Astrocyte (in vitro differentiated cells and primary cell): ENCODE measurements at places on chromosomes 2 and 18. TPM values are rescaled to one million over a fixed set of nuclear protein-coding genes. Genes with fewer than 3 reads are reported as not detected.

- H3K4me3 ChIP-seq = peak overlapping the region; percentile 91
- H3K36me3 ChIP-seq = no peaks in the 10 kb centered on the region
- no peak for DNase-seq
- H3K4me1 ChIP-seq = peaks cover 7% of the 10 kb centered on the region
- no peaks in the 10 kb centered on the region for H3K27me3 ChIP-seq
- H3K27ac ChIP-seq = no peak overlapping the region
Measured at GRCh38 chr2:73386894-73387636, 1.4 kb downstream of the ALMS1 start.

DNA sequence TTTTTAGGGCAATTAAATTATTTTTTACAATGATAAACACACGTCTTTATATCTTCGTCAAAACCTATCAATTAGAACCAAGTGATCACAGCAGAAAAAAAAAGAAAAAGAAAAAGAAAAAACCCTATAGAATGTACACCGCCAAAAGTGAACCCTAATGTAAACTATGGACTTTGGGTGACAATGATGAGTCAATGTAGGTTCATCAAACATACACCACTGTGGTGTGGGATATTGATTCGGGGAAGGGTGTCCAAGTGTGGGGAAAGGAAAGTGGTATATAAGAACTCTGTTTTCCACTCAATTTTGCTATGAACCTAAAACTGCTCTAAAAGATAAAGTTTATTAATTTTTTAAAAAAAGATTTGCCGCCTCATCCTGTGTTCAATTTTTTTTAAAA, 85.1 kb downstream of the DYNC1I2 start:
- no peaks in the 10 kb centered on the region for H3K27me3 ChIP-seq
- DNase-seq = no peak
- no peak overlapping the region for H3K27ac ChIP-seq
- H3K36me3 ChIP-seq = no peaks in the 10 kb centered on the region
- no peak overlapping the region for H3K4me3 ChIP-seq

CAVIN2 gene
- total RNA-seq = 1.9 and 2.8 TPM in 2 replicates

- H3K4me1 ChIP-seq = peaks cover 9% of the 10 kb centered on the region
- no peak overlapping the region for H3K4me3 ChIP-seq
Measured at GRCh38 chr2:10499275-10499907, 51.3 kb upstream of the ODC1 start.

DNA sequence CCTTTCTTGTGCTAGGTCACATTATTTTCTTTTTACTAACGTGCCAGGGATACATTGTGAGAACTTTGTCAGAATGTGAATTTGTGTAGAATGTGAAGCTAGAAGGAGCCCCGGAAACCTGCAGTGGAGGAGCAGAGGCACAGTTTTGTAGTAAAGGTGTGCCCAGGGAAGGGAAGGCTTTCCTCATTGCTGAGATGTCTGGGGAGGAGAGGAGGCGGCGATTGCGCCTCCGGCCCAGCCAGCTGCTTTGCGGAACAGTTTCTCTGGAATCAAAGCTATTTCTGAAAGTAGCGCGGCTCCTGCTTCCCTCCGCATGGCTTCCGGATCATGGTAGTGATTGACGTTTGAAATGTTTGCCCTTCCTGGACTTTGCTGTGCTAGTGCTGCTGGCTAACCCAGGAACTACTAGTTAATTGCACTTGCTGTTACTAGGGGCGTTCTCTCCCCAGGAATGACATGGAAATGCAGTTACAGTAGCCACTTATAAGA, 83.1 kb upstream of the RBM44 start:
- H3K4me1 ChIP-seq = peaks cover 32% of the 10 kb centered on the region
- peak overlapping the region; percentile 74 for H3K27ac ChIP-seq
- peaks cover 3% of the 10 kb centered on the region for H3K36me3 ChIP-seq
- H3K4me3 ChIP-seq = peak overlapping the region; percentile 24
- H3K27me3 ChIP-seq = no peaks in the 10 kb centered on the region

DNA sequence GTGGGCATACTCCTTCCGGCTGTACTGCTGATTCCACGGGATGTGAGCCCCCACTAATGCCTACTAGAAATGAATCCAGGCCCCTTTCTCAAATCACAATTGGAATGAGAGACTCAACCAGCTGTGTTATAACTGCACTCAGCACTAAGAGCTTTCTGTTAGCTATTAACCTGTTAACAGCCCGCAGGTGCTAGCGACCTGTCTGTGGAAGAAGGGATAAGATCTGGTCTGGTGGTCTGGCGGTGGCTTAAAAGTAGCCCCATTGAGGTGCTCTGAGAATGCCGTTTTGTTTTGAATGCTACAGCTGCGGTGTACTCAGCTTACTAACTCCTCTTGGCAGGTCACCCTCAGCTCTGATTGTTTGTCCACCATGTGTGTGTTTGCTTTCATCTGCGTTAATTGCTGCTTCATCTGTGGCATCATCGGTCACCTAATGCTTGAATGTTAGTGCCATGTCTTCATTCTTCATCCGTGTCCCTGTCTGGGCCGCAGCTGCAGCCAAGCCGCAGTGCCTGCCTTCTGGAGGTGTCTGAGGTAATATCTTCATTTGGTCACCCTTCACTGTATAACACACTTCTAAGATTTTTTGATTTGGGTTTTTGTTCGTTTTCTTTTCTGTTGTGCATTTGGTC, 16.3 kb downstream of the RAB12 start:
- H3K4me1 ChIP-seq = no peaks in the 10 kb centered on the region
- DNase-seq = no peak
- H3K36me3 ChIP-seq = peaks cover 9% of the 10 kb centered on the region
- no peaks in the 10 kb centered on the region for H3K27me3 ChIP-seq
- no peak overlapping the region for H3K4me3 ChIP-seq

DNA sequence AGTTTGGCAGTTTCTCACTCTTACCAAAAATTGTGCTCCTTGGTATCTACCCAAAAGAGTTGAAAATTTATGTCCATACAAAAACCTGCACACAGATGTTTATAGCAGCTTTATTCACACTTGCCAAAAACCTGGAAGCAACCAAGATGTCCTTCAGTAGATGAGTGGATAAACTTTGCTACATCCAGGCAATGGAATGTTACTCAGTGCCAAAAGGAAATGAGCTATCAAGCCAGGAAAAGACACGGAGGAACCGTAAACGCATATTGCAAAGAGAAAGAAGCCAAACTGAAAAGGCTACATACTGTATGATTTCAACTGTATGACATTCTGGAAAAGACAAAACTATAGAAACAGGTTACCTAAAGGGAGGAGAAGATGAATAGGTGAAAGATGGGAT, 36.1 kb downstream of the TMEM163 start:
- H3K27me3 ChIP-seq = no peaks in the 10 kb centered on the region
- DNase-seq = peak; percentile 23
- H3K4me3 ChIP-seq = no peak overlapping the region
- no peak overlapping the region for H3K27ac ChIP-seq
- H3K4me1 ChIP-seq = peaks cover 2% of the 10 kb centered on the region

DNA sequence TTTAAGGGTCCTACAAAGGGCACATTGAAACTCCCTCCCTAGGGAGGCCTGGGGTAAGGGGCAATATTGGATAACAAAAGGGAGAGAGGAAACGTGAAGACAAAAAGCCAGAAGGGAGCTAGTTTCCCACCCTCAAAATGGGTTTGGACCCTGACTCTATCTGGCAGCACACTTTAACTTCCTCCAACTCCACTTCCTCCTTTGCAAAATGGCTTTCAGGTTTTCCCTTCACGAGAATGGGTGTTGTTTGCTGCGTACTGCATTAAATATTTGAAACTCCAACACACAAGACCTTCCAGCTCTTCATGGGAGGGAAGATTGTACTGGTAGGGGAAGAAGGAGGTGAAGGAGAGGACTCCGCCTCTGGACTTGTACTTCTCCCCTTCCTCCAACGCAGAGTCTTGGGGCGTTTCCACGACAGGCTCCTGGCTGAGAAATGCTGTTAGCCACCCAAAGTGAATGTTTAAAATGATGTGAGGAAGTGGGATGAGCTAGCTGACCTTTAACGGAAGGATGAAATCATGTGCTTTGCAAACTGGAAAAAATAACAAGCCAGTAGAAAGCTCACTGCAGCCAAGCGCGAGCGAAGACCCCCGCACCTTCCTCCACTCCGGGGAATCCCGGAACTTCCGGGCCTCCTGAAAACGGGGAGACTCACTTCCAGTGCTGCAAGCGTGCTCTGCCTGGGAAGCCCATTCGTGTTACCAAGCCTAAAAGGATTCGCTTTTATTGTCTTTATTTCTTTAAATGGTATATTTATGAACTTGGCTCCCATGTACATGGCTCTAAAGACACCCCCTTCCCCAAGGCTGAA, 85.6 kb downstream of the VIT start:
- no peak overlapping the region for H3K27ac ChIP-seq
- H3K36me3 ChIP-seq = no peaks in the 10 kb centered on the region

- H3K4me3 ChIP-seq = no peak overlapping the region
- H3K27ac ChIP-seq = no peak overlapping the region
- no peaks in the 10 kb centered on the region for H3K27me3 ChIP-seq
- DNase-seq = no peak
- H3K4me1 ChIP-seq = peaks cover 9% of the 10 kb centered on the region
Measured at GRCh38 chr18:36811955-36812354, 16.8 kb downstream of the TPGS2 start.
